Epithelial cell of prostate (primary cell): ENCODE measurements at places on chromosomes 13 and 19.

GRCh38 chr19:39778763-39779162 lies at the start of gene LEUTX:
Gene LEUTX, plus strand, starts transcription at chr19:39778854. Its CDS starts 67 bp downstream, at chr19:39778921.
- no peak for DNase-seq

DNA sequence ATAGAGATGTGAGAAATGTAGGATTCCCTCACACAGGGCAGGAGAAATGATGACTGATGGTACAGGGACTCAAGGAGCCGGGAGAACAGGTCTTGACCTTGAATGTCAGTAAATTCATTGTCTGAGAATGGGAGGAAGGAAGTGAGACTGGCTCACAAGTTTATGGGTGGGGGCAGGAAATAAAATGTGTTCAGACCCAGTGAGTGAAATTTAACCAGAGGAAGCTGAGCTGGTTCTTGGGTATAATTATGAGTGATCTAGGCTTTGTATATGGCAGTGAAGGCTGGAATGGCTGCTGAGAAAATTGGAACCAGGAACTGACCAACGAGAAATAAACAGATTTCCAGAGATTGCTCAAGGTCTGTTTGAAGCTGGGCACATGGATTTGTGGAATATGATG lies 6.3 kb upstream of the IGSF23 start:
- DNase-seq: no peak

DNA sequence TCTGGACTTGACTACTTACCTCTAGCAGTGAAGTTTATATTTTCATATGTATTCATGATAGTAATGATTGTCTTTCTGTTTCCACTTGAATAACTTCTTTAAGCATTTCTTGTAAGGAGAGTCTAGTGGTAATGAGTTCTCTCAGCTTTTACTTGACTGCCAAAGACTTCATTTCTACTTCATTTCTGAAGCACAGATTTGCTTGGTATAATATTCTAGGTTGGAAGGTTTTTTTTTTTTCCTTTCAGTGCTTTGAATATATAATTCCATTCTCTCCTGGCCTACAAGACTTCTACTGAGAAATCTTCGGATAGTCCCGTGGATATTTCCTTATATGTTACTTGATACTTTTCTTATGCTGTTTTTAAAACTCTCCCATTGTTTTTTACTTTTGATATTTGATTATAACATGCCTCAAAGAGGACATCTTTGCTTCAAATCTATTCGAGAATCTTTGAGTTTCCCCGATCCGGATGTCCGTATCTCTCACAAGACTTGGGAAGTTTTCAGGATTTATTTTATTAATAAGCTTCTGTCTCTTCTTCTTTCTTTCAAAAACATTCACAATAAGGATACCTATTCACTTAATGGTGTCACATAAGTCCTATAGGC lies 1560.0 kb downstream of the PCDH9 start:
- no peak for DNase-seq

GRCh38 chr19:54526972-54527371 lies 24.3 kb downstream of the LAIR2 start:
- no peak for DNase-seq

GRCh38 chr13:27627380-27627779 lies 5.7 kb downstream of the POLR1D start:
- DNase-seq: no peak

- DNase-seq: no peak
These were observed 47.2 kb downstream of the ZAR1L start for GRCh38 chr13:32267836-32268439.

DNA sequence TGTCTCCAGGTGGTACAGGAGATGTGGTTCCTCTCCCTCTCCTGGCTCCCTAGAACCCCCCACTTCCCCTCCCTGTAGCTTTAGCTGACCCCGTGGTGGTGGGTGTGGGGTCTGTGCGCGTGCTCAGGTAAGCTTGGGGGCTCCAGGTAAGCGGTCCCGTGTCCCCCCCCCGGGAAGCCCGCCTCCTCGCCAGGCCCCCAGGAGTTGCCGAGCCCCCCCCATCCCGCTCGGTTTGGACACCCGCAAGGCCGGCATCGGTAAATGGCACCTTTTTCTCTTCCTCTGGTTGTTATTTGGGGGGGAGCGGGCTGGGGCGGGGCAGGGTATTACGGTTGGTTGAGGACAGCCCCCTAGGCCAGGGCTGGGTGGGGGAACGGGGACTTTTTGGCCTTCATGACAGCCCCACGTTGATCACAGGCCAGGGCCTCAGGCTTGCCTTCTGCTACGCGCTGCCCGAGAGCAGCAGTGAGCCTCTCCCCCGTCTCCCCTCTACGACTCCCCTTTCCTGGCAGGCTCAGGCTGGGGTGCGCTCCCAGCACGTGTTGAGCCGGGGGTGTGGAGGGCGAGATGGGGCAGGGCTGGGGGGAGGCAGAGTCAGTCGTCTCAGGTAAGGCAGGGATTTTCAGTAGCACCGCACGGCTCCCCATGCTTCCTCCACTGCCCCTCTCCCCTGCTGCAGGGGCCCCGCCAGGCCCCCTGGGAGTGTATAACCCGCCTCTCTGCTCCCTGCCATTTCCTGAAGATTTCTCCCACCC lies 10.7 kb upstream of the LIN7B start:
- no peak for DNase-seq

GRCh38 chr13:98524793-98525192 lies 52.1 kb downstream of the STK24 start:
- no peak for DNase-seq

GRCh38 chr13:26202365-26202972 lies 19.6 kb downstream of the RNF6 start:
- no peak for DNase-seq

GRCh38 chr13:108225440-108225839 lies 7.2 kb downstream of the ABHD13 start:
- no peak for DNase-seq

GRCh38 chr13:106003651-106004050 lies 531.8 kb downstream of the EFNB2 start:
- DNase-seq: no peak

GRCh38 chr19:35513628-35514281 lies at the start of gene DMKN:
Gene DMKN, minus strand, starts transcription at chr19:35513649. Its CDS starts 174 bp downstream, at chr19:35513475.
- no peak for DNase-seq

- DNase-seq: no peak
These were observed 407.8 kb downstream of the ZNF536 start for GRCh38 chr19:30780032-30780431.

GRCh38 chr13:49315036-49315565 lies 67.4 kb downstream of the CDADC1 start:
- no peak for DNase-seq

DNA sequence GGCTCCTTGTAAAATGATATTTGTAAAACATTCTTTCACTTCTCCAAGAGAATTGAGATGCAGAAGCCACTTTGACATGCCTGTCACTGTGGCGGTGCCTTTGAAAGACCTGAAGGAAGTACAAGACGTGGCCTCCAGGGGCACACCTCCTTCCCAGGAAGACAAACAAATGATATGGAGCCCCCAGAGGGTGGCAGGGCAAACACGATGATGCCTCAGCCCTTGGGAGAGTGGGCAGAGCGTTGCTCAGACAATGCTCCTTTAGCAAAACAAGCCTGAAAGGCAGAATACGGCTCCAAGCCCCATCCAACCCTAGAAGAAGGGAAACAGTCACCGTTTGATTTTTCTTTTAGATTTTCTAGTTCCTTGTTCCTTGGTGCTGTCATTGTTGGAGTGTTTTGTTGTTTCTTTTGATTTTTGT lies 9.2 kb upstream of the ATP12A start:
- DNase-seq: no peak

- no peak for DNase-seq
These were observed 35.4 kb downstream of the PCCA start for GRCh38 chr13:100124265-100124664.

- DNase-seq: no peak
These were observed 10.3 kb upstream of the LEUTX start for GRCh38 chr19:39768334-39768733.

GRCh38 chr13:73715911-73716510 lies 418.2 kb downstream of the KLF12 start:
- peak; percentile 59 for DNase-seq

DNA sequence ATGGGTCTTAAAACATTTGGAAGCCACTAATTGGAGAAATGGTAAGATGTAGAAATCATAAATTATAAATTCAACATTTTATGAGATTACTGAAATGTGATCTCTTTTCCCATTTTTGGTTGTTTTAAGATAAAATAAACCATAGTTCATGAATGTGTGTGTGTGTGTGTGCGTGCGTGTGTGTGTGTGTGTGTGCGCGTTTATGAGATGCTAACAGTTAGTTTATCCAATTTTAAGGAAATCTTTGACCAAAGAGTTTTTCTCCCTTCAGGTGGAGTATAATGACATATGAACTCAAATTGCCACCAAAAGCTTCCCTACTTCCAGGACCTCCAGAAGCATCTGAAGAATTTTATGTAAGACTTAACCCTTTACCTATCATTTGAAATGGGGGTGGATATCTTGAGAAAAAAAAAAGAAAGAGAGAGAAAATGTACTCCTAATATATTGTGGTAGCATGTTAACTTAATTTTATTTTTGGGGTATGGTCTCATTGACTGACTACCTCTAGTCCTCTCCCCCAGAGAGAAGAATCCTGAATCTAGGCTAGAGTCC lies 98.1 kb upstream of the AKAP11 start:
- no peak for DNase-seq

GRCh38 chr19:46718934-46719622 lies 2.2 kb upstream of the PRKD2 start:
- no peak for DNase-seq
